GM23248 (cell line): ENCODE measurements at places on chromosomes 6 and 20.

- DNase-seq = no peak
Measured at GRCh38 chr6:112651239-112651638, 304.1 kb downstream of the RFPL4B start.

- no peak for DNase-seq
Measured at GRCh38 chr6:47034421-47034820, 7.7 kb downstream of the ADGRF1 start.

GRCh38 chr6:142602972-142603371 is 301.2 kb downstream of the ADGRG6 start:
- DNase-seq = no peak

DNA sequence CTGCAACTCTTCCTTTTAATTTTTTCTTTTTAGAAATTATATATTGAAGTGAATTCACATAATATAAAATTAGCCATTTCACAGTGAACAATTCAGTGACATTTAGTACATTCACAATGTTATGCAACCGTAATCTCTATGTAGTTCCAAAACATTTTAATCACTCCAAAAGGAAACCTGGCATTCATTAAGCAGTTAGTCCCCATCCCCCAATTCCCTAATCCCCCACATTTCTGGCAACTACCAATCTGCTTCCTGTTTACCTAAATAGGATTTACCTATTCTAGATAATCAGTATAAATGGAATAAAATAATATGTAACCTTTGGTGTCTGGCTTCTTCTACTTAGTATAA is 8.5 kb upstream of the DDX27 start:
- DNase-seq = no peak

- peak; percentile 50 for DNase-seq
Measured at GRCh38 chr6:32980488-32981038, 12.2 kb downstream of the BRD2 start.

DNA sequence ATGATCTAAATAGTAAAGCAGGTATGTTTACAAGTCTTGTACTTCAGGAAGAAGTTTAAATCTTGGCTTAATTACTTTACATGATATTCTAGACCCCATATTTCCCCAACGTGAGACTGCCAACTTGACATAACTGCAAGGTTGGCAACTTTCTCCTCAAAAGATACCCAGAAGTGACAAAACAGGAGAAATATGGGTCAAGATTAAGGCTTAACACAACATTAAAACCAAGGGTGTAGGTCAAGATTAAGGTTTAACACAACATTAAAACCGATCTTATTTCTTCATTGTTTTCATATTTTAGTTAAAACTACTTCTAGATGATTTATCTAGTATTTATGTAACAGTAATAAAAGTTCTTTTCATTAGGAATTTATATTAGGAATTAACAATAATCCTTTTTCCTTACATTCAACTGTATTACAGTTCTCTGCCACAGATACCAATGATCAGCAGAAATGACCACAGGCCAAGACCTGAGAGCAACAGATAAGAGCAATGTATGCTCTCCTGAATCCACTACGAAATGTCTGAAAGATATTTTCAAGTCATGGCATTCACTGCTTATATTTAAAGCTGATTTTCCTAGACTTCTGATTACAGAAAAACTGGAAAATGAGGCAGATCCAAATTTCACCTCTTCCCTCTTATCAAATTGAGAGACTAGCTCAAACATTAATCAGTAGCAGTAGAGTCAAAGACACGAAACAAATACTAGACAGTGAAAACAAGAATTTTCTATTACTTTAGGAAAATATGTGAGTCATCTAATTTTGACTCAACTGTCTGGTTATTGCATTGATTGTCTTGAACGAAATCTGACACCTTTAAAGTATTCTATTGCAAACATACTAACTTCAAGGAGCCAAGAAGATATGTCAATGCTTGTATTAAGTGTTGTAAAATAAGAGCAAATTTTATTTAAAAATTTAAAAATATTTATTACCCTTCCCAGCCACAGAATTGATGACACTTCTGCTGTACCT is 72.3 kb downstream of the RNGTT start:
- DNase-seq = peak; percentile 15

- DNase-seq = no peak
Measured at GRCh38 chr6:64732888-64733287, 974.1 kb downstream of the EYS start.

DNA sequence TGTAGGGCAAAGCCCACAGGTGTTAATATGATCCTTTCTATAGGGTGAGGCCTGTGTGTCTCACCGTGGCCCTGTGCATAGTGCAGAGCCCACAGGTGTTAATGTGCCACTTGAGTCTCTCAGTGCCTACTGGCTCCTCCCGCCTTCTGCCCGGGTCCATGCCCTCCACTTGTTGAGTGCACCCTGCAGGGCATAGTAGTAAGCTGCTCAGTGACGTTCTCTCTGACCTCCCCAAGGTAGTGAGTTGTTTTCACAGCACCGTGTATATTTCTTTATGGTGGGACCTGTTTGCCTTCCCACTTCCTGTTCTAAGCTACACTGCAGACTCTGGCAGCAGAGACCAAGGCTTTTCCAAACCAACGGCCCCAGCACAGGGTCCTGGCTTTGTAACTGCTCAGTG is 64.5 kb upstream of the SLC22A1 start:
- no peak for DNase-seq

GRCh38 chr20:20593447-20594170 is 118.8 kb downstream of the RALGAPA2 start:
- DNase-seq = peak; percentile 81

DNA sequence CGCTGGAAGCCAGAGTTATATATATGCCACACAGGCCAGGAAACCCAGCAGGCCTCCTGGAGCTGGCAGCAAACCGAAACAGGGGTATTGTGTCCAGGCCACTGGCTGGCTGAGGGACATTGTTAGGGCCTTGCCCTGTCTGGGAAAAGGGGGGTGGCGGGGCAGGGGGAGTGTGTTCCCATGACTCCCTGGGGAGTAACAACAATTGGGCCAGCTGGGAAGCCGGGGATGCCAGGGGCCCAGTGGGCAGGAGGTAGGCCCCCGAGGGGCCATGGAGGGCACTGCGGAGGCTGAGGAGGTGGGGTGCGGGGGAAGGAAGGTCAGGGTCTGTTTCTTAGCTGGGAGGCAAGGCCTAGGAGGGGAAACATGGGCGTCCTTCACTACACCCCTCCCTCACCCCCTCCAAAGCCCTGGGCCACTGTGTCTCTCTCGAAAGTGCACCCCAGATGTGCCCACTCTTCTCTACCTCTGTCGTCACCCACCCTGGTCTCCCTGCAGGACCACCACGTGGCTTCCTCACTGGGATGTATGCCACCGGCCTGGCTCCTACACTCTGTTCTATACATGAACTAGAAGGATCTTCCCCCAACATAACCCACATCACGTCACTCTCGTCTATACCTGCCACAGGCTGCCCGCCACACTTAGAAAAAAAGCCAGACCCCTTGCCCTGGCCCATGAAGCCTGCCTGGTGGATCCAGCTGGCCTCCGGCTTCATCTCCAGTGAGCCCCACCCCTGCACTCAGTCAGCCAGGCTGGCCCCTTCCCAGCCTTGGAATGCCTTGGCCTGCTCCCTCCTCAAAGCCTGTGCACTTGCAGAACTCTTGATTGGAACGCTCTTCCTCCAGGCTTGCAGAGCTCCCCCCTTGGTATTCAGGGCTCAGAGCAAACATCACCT is 7.8 kb upstream of the E2F1 start:
- no peak for DNase-seq

DNA sequence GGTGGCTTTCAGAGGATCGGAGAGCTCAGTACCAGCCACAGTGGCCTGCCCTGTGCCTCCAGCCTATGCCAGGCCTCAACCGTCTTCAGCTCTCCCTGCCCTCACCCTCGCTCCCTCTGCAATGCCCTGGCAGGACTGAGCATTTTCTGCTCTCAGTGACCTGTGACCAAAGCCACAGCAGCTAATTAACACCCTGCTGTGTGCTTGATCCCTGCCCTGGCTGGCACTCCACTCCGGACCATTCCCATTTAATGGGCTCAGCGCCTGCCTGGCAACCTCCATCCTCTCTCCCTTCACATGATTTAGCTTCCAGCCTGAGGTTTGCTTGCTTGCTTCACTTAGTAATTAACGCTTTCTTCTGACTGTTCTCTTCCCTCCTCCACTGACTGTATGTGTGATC is 287.5 kb downstream of the LRFN2 start:
- no peak for DNase-seq

- peak; percentile 97 for DNase-seq
Measured at GRCh38 chr6:3205913-3206312, 21.5 kb downstream of the TUBB2B start.

- DNase-seq = no peak
Measured at GRCh38 chr20:40606237-40606636, 82.8 kb downstream of the MAFB start.

DNA sequence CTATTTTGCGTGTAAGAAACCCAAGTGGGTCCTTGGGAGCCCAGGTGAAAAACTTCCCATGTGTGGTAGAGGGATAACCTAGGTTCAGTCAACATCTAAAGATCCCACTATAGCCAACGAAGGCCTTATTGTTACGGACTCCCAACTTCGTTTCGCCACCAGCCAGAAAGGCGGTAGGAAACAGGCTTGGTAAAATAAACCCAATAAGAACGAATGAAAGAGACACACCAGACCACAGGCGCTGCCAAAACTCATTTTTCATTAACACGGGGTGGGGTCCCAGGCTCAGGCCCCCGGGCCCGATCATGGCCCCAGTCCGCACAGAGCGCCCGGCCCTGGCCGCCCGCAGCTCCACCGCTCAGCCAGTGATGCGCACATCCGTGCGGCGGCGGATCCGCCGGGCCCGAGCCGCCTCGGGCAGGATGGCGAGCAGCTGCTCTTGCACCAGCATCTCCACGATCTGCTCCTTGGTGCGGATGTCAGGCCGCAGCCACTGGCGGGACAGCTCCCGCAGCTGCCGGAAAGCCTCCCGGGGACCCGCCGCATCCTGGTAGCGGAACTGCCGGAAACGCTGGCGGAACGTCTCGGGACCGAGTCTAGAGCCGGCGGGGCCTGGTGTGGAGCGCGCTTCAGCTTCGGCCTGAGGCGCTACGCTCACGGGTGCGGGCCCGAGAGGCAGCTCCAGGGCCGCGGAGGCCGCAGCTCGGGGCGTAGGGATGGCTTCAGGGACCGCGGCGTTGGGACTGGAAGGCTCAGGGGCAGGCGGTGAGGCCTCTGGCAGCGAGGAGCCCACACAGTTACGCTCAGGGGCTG is 709 bp downstream of the SCAND1 start:
- DNase-seq = peak; percentile 76

DNA sequence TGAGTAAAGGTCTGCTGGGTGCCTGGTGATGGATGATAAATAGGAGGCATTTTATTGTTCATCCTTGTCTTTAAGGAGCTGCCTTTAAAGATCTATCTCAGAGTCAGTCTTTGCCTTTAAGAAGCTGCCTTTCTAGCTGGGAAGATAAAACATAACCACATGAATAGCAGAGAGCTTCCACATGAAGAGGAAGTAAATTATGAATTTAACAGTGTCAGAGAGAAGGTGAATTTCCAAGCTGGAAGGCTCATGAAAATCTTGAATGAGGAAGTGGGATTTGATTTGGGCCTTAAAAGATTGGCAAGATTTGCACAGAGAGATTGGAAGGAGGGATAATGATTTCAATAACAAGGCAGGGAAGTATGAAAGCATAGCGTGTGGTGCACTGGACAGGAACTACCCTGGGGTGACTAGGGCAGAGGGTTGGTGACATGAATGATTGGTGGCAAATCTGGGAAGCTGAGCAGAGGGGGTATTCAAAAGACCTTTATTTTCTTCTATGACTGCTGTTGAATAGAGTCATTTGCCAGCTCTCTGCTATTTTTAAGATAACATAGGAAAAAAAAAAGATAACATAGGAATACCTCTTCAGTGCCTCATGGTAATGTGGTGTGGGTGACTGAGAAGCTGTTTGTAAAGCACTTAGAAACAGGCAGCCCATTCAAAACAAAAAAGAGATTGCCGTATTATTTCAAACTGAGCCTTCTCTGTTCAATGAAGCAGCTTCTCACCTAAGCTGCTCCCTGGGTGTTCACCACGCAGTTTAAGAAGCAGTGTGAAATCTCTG is 591.6 kb downstream of the PKHD1 start:
- no peak for DNase-seq

GRCh38 chr6:27776504-27776903 is 135.7 kb downstream of the OR2B2 start:
- DNase-seq = no peak

- DNase-seq = no peak
Measured at GRCh38 chr20:4083098-4083865, 67.9 kb upstream of the RNF24 start.

DNA sequence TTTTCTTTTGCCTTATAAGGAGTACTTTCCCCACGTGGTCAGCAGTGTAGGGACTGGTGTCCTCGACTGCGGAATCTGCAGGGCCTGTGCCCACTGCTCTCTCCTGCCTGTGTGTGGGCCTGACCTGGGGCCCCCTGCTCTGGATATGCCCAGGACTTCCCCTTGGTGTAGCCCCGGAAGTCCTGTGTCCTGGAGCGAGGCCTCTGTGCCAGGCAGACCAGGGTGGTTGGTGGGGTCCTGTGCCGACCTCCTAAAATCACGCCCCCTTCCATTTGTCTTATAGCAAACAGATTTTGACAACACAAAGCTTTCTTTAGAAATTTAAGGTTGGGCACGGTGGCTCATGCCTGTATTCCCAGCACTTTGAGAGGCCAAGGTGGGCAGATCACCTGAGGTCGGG is 64.2 kb downstream of the DLL1 start:
- DNase-seq = no peak

DNA sequence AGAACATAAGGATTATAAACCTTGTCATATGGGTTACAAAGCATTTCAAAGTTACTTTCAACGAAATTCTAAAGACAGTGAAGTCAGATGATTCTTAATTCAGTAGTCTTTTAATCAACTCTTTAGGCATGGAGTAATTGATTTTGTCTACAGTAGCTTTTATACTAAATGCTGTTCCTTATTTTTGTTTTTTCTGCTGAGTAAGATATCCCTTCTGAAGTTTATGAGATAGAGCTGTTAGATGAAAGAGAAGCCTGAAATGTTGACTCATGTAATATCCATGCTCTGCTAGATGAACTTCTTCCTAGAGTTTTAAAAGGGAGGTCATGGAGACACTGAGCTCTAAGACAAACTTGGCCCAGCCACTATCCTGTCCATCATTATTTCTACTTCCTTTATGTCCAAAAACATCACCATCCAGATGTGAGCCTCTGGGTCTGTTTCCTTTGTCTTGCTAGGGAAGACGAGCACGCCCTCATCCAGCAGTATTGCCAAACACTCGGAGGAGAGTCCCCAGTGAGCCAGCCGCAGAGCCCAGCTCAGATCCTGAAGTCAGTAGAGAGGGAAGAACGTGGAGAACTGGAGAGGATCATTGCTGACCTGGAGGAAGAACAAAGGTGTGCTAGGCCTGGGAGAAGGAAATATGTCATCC is 550.3 kb downstream of the UTRN start:
- DNase-seq = no peak

DNA sequence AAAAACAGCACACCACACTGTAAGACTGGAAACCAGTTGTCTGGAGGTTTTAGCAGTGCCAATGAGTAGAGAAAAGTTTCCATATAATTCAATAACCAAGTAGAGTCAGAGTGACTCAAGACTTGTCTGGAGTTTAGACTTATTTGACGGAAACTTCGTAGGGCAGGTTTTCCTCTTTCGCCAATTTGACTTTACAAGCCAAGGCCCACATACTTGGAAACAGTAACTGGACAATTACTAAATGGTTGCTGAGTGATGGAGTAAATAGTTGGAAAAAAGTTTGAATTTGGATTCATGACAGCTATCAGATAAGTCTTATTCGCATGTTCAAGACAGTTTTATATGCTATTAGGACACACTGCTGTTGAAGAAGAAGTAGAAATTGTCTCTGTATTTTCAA is 48.1 kb upstream of the CTAGE9 start:
- peak; percentile 26 for DNase-seq

GRCh38 chr6:12280458-12280857 is 9.7 kb upstream of the EDN1 start:
- peak; percentile 84 for DNase-seq

GRCh38 chr6:22699151-22699550 is 129.8 kb downstream of the HDGFL1 start:
- no peak for DNase-seq

GRCh38 chr6:158853072-158853879 is 34.1 kb upstream of the EZR start:
- peak; percentile 94 for DNase-seq
